ENCODE measurements at places on chromosomes 12 and 14. TPM values are rescaled to one million over a fixed set of nuclear protein-coding genes. Genes with fewer than 3 reads are reported as not detected.
A peak's percentile ranks its signal among the peaks of the same experiment; 100 is the strongest.

CABP1 gene
- total RNA-seq = 0.84 TPM

TCL1B gene
- not detected for total RNA-seq

KRT71 gene
- total RNA-seq = not detected

TAS2R7 gene
- total RNA-seq = not detected

IFNG-AS1 gene
- total RNA-seq = not detected

PTGDR gene
- not detected for total RNA-seq

ADAM21 gene
- total RNA-seq = 0.98 TPM

CNTN1 gene
- 3.0 TPM for total RNA-seq

ASCL1 gene
- not detected for total RNA-seq

DNA sequence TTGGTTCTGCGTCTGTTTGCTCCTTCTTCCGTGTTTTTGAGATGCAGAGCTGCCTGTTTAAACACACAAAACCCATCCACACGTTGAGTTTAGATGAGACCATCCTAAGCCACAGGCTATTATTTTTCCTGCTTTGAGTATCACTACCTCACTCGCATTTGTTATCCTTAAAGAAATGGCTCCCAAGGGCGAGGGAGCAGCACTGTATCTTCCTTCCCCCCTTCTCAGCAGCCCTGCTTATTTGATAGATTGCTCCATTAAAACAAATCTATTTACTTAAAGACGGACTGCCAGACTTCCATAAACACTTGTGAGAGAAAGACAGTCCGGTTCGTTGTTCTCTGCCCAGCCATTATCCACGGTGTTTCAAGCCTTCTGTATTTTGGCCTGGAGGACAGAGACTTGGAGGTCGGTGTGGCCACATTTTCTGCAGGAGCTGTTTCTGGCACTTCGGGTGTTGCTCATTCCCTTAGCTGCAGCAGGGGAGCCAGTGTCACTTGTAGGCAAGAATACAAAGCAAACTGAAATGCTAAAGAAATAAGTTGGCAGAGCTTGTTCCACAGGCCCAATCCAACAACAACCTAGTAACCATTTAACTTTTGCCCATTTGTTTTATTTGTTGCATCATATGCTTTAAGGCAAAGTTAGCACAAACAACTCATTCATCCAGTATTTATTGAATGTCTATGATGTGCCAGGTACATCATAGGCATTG is 275.4 kb downstream of the TTC6 start:
- H3K4me1 ChIP-seq = peaks cover 4% of the 10 kb centered on the region
- no peak overlapping the region for H3K4me3 ChIP-seq
- DNase-seq = no peak
- H3K27me3 ChIP-seq = no peaks in the 10 kb centered on the region

- DNase-seq = no peak
- no peak overlapping the region for H3K4me3 ChIP-seq
- H3K4me1 ChIP-seq = no peaks in the 10 kb centered on the region
- no peaks in the 10 kb centered on the region for H3K36me3 ChIP-seq
- H3K27me3 ChIP-seq = no peaks in the 10 kb centered on the region
These were observed 1020.4 kb upstream of the FBXO33 start for GRCh38 chr14:40452674-40453073.

DNA sequence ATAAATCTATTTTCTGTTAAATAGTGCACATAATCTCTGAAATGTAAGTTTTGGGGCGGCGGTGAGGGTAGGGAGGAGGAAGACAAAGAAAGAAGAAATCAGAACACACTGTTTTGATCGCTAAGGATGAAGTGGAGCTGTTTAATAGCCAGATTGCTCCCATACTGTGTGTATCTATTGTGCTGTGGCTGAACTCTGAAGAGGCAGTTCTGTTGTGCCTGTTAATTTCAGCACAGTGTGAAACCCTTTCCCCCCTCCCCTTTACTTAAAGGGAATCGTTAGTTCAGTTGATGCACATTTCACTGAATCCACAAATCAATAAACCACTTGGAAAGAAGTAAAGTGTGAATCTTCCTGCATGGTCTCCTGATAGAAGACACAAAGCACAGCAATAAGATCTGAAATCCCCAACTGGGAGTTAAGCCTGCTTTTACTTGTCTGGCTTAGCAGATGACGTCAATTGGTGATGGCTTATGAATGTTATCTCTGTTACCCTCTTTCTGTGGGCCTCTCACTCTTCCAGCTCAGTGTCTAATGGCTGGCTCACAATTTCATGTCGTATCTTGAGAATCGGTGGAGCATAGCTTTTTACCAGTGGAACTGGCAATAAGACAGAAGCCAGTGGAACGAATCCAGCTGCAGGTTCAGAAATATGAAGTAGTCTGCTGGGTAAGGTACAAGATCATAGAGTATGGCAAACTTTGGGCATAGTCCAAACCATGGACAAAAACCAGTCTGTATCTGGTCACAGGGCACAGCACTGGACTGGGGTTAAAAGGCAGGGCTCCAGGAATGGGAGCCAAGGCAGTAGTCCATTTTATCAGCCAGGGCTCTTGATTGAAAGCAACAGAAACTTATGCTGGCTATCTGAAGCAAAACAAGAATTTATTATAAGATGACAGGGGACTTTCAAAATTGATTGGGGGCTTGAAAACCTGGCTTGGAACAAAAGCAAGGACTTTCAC is 413.5 kb upstream of the SEL1L start:
- DNase-seq = no peak
- H3K36me3 ChIP-seq = no peaks in the 10 kb centered on the region
- no peak overlapping the region for H3K27ac ChIP-seq
- no peaks in the 10 kb centered on the region for H3K27me3 ChIP-seq
- H3K4me1 ChIP-seq = no peaks in the 10 kb centered on the region
- no peak overlapping the region for H3K4me3 ChIP-seq

- H3K27me3 ChIP-seq = no peaks in the 10 kb centered on the region
- no peak overlapping the region for H3K27ac ChIP-seq
- no peak overlapping the region for H3K4me3 ChIP-seq
- no peaks in the 10 kb centered on the region for H3K4me1 ChIP-seq
- DNase-seq = no peak
These were observed 103.2 kb downstream of the SINHCAF start for GRCh38 chr12:31222620-31223222.

GRCh38 chr12:112779181-112779580 is 12.4 kb upstream of the RPH3A start:
- H3K27me3 ChIP-seq = peaks cover 84% of the 10 kb centered on the region
- H3K4me3 ChIP-seq = no peak overlapping the region
- H3K27ac ChIP-seq = no peak overlapping the region
- no peak for DNase-seq
- H3K4me1 ChIP-seq = no peaks in the 10 kb centered on the region

DNA sequence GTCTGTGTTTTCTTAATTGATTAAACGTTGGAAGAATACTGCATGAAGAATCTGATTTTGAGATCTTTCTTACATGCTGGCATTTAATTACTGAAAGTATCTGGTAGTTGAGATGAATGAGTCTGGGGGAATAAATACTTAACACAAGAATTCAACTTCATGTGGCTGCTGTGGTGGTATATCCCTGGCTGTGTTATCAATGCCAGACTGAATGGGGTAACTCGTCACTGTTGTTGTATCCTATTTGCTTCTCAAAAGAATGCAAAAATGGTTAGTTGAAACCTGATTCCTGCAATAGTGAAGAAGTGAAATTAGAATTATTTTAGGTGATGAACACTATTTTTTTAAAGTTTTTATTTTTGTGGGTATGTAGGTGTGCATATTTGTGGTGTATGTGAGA is 72.5 kb downstream of the HMGA2 start:
- DNase-seq = no peak
- H3K27me3 ChIP-seq = no peaks in the 10 kb centered on the region
- H3K4me1 ChIP-seq = peaks cover 92% of the 10 kb centered on the region
- peak overlapping the region; percentile 83 for H3K27ac ChIP-seq
- no peak overlapping the region for H3K4me3 ChIP-seq
- no peaks in the 10 kb centered on the region for H3K36me3 ChIP-seq

DNA sequence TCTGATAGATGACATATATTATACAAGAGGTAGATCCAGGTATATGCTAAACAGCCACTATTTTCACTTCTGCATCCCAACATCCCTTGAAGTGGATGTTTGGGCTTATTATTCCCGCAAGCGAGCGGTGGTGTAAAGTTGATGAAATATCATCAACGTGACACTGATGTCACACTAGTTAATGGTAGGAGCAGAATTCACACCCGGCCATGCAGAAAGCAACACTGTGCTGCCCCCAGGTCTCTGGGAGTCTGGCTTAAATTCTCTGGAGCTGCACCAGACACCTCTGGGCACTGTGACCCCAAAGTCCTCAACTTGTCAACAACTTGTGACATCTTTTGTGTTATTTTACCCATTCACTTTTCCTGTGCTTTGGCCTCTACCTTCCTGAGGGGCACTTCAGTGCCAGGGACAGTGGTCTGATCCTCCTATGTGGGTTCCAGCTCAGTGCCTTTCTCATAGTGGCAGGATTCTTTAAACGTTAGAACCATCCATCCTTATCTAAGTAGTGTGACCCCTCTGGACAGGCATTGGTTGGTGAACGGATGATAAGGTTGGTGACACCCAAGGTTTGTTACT is 952 bp downstream of the DRAM1 start:
- peaks cover 6% of the 10 kb centered on the region for H3K4me1 ChIP-seq
- peak overlapping the region; percentile 89 for H3K27ac ChIP-seq
- no peak for DNase-seq
- no peaks in the 10 kb centered on the region for H3K36me3 ChIP-seq
- H3K27me3 ChIP-seq = no peaks in the 10 kb centered on the region

DNA sequence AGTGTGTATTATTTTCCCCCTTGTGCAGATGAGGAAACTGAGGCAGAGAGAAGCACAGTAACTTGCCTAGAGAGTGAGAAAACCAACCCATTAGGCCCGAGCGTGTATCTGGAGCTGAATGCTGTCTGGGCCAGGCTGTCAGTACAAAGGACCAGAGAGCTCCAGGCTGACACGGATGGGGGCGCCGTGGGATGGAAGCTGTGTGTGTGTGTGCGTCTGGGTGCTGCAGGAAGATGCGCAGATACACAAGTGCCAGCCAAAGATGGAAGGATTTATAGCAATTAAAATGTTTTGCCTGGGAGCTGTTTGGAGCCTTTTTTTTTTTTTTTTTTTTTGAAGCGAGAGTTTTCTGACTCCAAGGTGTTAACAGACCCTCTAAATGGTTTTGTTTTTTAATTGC is 53.7 kb upstream of the GPATCH2L start:
- H3K27me3 ChIP-seq = no peaks in the 10 kb centered on the region
- H3K4me1 ChIP-seq = no peaks in the 10 kb centered on the region
- no peaks in the 10 kb centered on the region for H3K36me3 ChIP-seq

GRCh38 chr12:32418903-32419519 is 19.7 kb downstream of the FGD4 start:
- no peaks in the 10 kb centered on the region for H3K36me3 ChIP-seq
- no peak overlapping the region for H3K27ac ChIP-seq
- DNase-seq = no peak
- no peaks in the 10 kb centered on the region for H3K27me3 ChIP-seq

DNA sequence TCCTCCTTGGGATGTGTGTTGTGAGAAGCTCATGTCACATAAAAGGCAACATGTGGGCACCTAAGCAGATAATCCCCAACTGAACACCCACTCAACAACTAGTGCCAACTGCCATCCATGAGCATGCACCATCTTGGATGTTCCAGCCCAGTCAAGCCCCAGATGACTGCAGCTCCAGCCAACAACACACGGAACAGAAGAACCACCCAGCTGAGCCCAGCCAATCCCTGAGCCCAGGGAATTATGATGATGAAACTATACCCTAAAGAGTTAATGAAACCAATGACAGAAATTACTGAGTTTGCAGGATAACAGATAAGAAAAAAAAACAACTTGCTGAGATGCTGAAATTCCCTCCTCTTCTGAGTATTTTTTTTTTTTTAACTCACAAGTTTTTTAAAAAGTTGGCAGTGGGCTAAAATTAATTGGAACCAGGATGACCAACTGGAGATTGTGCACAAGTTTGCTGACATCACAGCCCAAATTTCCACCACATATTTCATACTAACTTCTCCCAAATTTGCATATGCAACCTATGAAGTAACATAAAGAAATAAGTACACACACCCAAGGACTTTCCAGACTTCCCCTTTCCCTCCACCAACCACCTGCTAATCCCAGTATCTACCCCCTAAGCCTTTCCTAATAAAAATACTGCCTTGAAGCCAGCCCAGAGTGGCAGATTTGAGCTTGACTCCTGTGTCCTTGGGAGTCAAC is 124.5 kb downstream of the KSR2 start:
- H3K36me3 ChIP-seq = no peaks in the 10 kb centered on the region
- DNase-seq = no peak
- H3K27ac ChIP-seq = no peak overlapping the region

DNA sequence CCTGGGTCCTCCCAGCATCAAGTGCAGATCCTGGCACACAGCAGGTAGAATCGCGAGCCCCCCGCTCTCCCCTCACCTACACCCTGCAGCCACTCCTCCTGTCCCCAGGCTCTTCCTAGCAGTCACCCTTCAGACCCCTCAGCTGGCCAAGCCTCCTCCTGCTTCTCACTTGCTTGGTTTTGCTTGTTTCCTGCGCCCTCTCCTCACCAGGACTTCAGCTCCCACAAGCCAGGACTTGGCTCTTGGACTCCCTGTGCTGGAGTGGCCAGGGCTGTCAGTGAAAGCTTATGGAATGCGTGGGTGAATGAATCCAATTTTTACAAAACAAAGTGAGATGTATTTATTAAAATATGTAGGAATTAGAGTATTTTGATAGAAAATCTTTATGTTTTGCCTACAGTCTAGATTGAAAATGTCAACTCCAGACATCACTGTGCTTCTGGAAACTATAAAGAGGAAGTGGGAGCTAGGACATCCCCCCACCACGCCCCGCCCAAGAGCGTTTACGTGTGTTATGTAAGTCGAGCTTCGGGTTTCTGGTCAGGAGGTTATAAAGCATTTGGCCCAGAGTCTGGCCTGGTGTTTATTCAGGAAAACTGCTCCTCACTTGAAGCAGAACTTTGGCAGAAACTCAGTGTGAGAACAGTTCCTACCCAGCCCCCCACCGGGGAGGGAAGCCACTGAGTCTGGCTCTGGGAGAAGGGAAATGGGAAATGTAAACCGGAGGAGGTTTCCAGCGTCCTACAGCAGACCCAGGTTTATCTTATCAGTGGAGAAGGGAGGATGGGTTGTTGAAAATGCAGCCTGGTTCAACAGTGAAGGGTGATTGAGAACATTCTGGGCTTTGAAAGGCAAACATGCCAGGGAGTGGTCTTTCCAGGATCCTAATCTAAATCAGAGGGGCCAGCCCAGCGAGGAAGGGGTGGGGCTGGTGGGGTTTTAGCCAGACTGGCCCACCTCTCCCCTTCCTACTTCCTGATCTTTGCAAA is 8.8 kb downstream of the ALDH2 start:
- no peak overlapping the region for H3K4me3 ChIP-seq
- H3K27ac ChIP-seq = no peak overlapping the region
- no peaks in the 10 kb centered on the region for H3K27me3 ChIP-seq
- H3K4me1 ChIP-seq = no peaks in the 10 kb centered on the region
- H3K36me3 ChIP-seq = no peaks in the 10 kb centered on the region

DNA sequence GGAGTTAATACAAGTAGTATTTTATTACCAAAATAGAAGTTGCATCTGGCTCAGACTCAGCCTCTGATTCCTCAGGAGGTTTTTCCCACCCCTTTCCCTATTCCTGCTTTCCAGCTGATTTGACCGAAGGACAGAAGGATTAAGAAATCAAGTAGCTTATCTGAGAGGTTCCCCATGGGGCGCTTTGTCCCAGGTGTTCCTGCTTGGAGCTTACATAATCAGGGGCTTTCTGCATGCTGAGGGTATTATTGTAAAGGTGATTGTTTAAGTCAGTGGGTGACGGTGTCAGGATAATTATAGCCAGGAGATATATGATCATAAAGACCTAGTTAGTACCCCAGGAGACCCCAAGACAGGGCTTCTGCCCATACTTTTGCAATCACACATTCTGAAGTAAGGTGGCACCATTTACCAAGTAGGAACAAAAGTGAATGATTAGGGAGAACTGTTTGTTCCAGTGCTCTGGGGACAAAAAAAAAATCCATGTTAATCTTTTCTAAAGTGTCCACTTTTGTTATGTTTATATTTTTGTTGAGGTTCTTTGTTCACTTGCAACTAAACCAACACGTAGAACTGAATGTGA is 921.3 kb downstream of the NRXN3 start:
- H3K36me3 ChIP-seq = no peaks in the 10 kb centered on the region
- H3K4me3 ChIP-seq = no peak overlapping the region
- no peak overlapping the region for H3K27ac ChIP-seq
- H3K4me1 ChIP-seq = no peaks in the 10 kb centered on the region
